ENCODE measurements at places on chromosomes 2 and 18. TPM values are rescaled to one million over a fixed set of nuclear protein-coding genes. Genes with fewer than 3 reads are reported as not detected.

GRCh38 chr2:199940373-199940772 is 14.9 kb downstream of the TYW5 start:
- no peak for DNase-seq

DNA sequence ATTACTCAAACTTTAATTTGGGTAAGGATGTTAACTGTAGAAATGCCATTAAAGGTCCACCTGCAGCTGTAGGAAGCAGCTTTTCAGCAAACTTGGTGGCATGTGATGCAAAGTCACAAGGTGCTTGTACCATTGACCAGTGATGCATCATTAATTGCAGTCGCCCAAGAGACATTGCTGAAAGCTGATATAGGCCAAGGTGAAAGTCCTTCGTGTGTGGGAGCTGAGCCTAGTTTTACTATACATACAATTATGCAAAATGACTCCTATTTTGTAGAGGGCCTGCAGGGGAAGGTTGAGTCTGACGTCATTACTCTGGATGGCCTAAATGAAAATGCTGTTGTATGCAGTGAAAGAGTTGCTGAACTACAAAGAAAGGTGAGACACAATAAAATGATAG is 40.5 kb downstream of the ALMS1 start:
- DNase-seq, result no peak

Gene SEPTIN2
- 129 TPM for polyA plus RNA-seq

DNA sequence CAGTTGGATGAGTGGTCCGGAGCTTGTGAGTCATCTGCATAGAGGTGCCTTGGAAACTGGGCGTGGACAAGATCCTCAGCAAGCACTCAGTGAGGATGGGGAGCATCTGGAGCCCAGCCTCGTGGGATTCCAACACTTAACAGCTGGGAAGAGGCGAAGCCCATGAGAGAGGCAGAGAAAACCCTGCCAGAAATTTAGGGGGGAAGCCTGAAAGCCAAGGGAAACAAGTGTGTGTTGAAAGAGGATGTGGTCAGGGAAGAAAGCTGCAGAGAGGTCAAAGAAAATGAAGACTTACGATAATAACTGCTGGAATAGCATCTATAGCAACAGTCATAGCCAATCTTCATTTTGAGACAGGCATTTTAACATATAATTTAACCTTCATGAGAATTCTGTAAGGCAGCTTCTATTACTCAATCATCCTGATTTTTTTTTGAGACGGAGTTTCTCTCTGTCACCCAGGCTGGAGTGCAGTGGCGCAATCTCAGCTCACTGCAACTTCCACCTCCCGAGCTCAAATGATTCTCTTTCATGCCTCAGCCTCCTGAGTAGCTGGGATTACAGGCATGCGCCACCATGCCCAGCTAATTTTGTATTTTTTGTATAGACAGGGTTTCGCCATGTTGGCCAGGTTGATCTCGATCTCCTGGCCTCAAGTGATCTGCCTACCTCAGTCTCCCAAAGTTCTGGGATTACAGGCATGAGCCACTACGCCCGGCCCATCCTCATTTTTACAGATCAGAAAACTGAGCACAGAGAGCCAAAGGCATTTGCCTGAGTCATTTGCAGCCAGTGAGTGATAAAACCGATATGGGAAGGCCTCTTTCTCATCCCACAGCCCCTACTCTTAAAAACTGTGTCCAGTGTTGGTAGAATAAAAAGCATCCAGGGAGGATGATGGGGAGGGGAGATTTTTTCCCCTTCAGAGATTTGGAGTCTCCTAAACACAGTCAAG is 214.4 kb upstream of the EPAS1 start:
- no peak for DNase-seq

- no peak for DNase-seq
Measured at GRCh38 chr18:45104049-45104395, 423.3 kb downstream of the SETBP1 start.

- no peak for DNase-seq
Measured at GRCh38 chr2:168241208-168241607, 6.2 kb downstream of the STK39 start.

Gene RGPD4
- not detected for polyA plus RNA-seq

DNA sequence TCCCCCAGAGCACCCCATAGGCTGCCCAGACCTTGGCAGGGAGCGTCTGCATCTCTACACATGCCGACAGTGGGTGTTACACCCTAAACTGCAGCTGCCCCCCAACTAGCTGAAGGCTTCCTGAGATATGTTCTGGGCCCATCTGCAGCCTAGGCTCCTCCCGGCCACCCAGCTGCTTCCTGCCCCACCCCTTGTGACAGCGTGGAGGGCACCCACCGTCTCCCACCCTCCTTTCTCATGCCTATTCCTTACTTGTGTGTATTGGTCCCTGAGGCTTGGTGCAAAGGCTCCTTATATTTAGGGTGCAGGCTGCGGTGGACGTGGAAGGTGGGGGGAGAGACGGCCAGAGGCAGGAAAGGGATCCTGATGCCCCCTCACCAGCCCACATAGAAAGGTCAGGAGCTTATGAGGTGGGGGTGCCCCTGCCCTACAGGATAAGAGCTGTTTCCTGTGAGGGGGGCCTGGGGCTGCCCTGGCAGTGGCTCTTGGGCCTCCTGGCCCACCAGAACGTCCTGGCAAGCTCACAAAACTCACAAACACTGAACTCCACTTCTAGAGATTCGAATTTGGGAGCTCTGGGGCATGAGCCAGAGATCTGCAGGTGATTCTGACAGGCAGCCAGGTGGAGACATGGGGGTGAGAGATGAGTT is 7.3 kb upstream of the PROM2 start:
- no peak for DNase-seq

Gene TMEM200C
- not detected for polyA plus RNA-seq

DNA sequence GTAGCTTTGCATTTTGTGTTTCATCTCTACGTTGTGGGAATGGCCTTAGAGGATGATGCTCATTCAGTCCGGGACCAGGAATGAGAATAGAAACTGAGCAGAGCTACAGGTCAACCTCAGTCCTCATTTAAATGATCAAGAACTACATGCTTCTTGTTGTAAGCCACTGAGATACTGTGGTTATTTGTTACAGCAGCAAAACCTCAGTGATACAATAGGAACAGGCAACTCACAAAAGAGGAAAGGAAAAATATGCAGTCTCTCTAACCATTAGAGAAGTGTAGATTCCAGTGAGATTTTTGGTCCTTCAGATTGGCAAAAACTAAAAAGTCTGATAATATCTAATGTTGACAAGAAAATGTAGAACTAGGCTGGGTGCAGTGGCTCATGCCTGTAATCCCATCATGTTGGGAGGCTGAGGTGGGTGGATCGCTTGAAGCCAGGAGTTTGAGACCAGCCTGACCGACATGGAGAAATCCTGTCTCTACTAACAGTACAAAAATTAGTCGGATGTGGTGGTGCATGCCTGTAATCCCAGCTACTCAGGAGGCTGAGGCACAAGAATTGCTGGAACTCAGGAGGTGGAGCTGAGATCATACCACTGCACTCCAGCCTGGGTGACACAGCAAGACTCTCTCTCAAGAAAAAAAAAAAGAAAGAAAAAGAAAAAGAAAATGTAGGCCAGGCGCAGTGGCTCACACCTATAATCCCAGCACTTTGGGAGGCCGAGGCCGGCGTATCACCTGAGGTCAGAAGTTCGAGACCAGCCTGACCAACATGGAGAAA is 13.3 kb downstream of the CHCHD5 start:
- DNase-seq, result no peak

DNA sequence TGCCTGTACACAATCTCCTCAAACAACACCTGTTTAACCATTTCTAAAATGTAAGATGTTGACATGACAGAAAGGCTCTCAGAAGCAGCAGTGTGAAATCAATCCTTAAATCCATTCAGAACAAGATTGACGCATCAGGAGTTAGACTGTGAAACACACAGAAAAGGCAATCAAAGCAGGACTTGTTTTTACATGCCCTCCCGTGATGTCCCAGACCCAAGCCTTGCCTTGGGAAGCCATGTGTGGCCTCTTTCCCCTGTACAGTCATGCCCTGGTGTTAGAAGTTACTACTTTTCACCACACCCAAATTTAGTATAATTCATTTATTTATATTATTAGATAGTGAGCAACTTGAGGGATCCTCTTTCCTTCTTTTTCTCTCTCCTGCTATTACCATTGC is 115.7 kb downstream of the NCKAP5 start:
- no peak for DNase-seq

Gene NCOA1
- polyA plus RNA-seq, result 20.7 TPM

DNA sequence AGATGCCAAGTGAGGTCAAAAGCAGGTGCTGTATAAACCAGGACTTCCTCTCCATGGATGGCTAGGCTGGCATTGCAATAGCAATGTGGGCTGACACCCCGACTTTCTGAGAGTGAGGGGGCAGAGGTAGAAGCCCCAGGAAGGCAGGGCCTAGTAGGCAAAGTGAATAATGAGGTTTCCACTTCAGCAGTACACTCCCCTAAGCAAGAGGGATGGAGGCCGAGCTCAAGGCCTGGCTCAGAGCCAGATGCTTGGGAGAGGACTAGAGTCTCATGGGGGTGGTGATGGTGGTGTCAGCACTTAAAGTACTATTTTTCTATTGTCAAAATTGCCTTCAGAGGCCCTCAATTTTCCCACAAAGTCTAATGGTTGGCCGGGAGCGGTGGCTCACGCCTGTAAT is 41.6 kb upstream of the HK2 start:
- DNase-seq, result no peak

- DNase-seq, result no peak
Measured at GRCh38 chr2:230619491-230619890, 93.2 kb upstream of the CAB39 start.

- no peak for DNase-seq
Measured at GRCh38 chr18:45014047-45014501, 333.4 kb downstream of the SETBP1 start.

Gene MBP
- 96.4 TPM for polyA plus RNA-seq

Gene CNTNAP5
- polyA plus RNA-seq, result not detected

DNA sequence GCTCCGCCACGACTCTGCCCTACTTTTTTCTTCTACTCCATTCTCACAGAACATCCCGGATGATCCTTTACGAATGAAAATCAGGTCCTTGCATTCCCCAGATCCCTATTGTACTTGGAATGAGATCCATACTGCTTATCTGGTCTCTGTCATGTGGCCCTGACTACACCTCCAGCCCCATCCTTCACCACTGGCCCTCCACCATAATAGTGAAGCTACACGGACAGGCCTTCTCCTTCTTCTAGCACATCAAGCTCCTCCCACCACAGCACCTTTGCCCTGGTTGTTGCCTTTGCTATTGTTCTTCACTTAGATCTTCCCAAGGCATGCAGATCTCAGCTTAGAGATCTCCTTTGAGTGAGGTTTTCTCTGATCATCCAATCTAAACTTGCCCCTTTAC is 20.1 kb upstream of the RMDN2 start:
- no peak for DNase-seq

DNA sequence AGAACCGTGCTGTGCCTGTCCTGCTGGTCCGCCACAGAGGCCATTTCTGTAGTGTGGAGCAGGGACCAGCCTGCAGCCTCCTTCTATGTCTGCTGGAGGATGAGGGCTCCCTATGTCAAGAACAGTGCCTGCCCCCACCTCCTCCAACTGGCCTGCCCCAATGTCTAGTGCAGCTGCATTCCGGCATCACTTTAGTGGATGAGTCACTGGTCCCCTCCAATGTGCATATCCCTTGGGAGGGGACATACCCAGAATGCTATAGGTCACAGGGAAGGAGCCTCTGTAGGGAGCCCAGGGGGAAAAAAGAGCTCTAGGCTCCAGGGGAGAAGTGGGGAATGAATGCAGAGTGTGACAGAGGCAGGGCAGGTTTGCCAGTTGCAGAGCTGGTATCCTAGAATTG is 219.6 kb downstream of the CELF4 start:
- DNase-seq, result no peak

GRCh38 chr2:230542751-230543150 is 126.8 kb downstream of the SP100 start:
- no peak for DNase-seq

Gene ACOXL
- not detected for polyA plus RNA-seq

DNA sequence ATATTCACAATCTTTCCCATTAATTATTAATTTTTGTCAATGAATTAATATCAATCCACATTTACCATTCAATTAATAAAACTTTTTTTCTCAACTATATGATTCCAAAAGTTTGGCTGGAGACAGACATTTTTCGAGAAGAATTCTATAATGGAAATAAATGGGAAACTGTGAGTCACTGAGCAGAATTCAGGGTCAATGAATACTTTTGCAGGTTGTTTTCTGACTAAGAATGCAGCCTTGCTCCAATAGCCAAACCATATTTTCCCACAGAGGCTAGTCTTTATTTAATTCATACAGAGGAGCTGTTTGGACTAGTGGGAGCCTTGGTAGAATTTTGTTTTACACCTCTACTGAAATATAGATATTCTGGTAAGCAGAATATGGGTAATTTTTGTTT is 82.3 kb downstream of the ARHGAP28 start:
- DNase-seq, result no peak

- DNase-seq, result no peak
Measured at GRCh38 chr2:177295484-177295883, 31.0 kb upstream of the NFE2L2 start.

Gene CCDC68
- polyA plus RNA-seq, result 0.41 TPM

All from naive thymus-derived CD4-positive, alpha-beta T cell (primary cell).